ENCODE measurements at places on chromosomes 2 and 18.

DNA sequence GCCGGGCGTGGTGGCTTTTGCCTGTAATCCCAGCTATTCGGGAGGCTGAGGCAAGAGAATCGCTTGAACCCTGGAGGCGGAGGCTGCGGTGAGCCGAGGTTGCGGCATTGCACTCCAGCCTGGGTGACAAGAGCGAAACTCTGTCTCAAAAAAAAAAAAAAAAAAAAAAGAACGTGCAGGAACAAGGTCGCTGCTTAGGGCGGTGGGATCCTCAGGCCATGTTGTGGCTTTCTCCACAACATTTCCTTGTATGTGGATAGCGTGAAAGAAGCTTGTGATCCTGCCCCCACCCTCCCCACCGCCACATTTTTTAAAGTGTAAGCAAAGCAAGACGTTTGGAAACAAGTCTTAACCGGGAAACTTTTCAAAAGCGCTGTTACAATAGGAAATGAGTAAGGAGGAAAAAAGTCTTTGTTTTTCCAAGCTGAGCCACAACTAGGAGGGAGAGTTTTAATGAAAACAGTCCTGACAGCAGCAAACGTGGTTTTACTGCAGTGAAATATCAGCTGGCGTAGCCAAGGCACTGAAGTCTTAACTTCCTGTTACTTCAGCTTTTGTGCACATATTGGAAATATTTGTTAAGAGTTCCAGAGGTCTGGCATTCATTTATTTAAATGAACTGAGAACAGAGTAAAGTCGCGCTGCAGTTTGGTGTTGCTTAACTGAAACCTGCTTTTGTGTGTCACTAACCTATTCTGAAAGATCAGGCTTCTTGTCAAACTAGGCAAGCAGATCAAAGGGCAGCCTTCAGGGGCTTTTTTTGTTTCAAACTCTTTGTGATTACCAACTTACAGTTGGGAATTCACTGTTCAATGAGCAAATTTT, 3.8 kb downstream of the TGIF1 start:
- DNase-seq, result peak; percentile 80

GRCh38 chr18:789397-789796, 22.6 kb downstream of the YES1 start:
- DNase-seq, result no peak

GRCh38 chr2:235087832-235088495, 136.1 kb downstream of the SH3BP4 start:
- peak; percentile 66 for DNase-seq

- DNase-seq, result no peak
Measured at GRCh38 chr18:76445741-76446232, 49.3 kb downstream of the ZNF516 start.

DNA sequence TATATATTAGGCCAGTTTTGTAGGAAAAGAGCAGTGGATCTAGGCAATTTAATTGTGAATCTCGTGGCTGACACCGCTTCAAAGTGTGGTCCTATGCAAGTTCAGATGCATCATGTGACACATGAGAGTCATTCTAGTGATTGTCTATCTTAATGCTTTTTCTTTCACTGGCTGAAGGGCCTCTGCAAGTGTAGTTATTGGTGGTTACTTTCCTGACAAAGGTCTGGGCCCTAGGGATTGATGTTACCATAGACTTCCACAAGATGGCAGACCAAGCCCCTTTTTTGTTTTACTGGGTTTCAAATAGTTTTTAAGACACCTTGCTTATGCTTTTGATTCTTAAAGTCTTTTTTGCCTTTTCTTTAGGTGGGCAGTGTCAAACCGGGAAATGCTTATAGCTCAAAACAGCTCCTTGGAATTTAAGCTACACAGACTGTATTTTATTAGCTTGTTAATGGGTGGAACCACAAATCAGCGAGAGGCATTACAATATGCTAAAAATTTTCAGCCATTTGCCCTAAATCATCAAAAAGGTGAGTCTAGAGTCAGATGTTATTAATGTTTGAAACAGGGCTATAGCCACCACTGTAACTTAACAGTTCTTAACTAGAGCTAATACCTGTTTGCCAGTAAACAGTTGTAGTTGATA, 25.9 kb downstream of the CD8A start:
- DNase-seq, result peak; percentile 30

- no peak for DNase-seq
Measured at GRCh38 chr18:47265197-47265596, 13.7 kb upstream of the SKOR2 start.

- peak; percentile 3 for DNase-seq
Measured at GRCh38 chr2:240520130-240520973, 37.4 kb downstream of the ANKMY1 start.

- no peak for DNase-seq
Measured at GRCh38 chr2:74026687-74027241, 42.1 kb downstream of the TET3 start.

- no peak for DNase-seq
Measured at GRCh38 chr2:101173707-101174295, 22.6 kb upstream of the TBC1D8 start.

- DNase-seq, result no peak
Measured at GRCh38 chr2:178880257-178880656, 73.0 kb upstream of the TTN start.

- DNase-seq, result no peak
Measured at GRCh38 chr2:20173496-20174402, 51.2 kb downstream of the SDC1 start.

- no peak for DNase-seq
Measured at GRCh38 chr2:133878326-133878725, 310.1 kb upstream of the NCKAP5 start.

- DNase-seq, result no peak
Measured at GRCh38 chr2:91748902-91749301, 3057.4 kb downstream of the RPIA start.

- DNase-seq, result no peak
Measured at GRCh38 chr2:159125858-159126257, 157.4 kb downstream of the TANC1 start.

DNA sequence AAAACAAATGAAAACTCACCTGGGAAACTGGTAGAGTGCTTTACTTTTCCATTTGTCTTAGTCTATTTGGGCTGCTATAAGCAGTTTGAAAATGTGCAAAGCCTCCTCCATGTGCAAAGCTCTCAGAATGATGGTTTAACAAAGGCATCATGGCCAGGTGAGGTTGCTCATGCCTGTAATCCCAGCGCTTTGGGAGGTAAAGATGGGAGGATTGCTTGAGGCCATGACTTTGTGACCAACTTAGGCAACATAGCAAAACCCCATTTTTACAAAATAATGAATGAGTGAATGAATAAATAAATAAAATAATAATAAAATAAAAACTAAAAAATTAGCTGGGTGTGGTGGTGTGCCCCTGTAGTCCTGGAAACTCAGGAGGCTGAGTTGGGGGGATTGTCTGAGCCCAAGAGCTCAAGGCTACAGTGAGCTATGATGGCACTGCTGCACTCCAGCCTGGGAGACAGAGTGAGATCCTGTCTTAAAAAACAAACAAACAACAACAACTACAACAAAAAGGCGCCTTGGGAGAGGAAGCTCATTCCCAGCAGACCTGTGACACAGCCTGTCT, 71.8 kb downstream of the MYCN start:
- DNase-seq, result no peak

- peak; percentile 64 for DNase-seq
Measured at GRCh38 chr18:13217466-13217961, 1.0 kb upstream of the LDLRAD4 start.

DNA sequence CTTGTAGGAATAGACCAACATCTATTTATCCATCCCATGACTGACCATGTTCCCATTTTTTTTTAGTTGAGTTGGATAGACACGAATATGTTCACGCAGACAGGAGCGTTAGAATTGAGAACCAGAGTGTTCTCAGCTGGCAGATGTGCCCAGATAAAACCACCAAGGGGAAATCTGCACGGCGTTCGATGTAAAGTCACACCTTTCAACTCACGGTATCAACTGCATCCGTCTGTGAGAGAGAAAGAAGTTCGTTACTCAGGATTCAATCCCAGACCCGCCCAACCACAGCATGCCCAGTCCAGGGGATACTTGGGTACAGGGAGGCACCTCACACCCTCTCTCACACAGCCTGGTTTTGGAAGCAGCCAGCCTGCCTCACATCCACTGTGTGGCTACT, 26.1 kb downstream of the MAL start:
- no peak for DNase-seq

DNA sequence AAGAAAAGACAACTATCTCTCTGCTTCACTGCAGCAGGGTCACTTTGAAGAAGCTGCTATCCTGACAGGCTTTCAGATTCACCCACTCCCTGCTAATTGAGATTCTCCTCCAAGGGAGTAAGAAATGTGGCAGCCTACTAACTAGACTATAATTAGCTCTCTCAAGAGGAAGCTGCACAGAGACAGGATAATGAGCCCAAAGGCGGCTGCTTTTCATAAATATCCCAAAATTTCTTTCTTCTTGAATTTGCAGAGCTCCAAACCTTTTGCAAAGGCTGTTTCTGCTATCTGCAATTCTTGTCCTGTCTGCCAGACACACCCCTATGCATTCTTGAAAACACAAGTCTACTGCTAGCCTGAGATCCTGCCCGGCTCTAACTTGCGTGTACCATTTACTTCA, 54.0 kb upstream of the RNU4ATAC start:
- DNase-seq, result no peak

DNA sequence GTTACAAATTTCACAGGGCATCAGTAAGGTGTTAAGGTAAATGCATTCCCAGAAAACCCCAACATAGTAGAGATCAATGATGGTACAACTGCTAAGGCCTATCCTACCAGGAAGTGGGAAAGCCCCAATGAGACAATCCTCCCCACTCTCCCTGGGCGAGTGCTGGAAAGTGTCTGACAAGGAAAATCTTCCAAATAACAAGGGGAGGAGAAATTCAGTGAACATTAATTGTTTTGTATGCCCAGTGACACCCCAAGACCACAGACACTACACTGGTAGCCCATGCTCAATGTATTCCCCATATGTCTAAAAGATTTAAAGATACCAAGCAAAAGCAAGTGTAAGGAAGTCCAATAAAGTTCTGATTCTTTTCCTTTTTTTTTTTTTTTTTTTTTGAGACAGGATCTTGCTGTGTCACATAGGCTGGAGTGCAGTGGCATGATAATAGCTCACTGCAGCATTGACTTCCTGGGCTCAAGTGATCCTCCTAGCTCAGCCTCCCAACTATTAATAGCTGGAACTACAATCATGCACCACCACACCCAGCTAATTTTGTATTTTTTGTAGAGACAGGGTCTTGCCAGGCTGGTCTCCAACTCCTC, 24.7 kb downstream of the B4GALT6 start:
- no peak for DNase-seq
